ENCODE measurements at places on chromosomes 1 and 21. TPM values are rescaled to one million over a fixed set of nuclear protein-coding genes. Genes with fewer than 3 reads are reported as not detected.

- no peaks in the 10 kb centered on the region for H3K27me3 ChIP-seq
- no peak for DNase-seq
- H3K27ac ChIP-seq: no peak overlapping the region
- no peaks in the 10 kb centered on the region for H3K36me3 ChIP-seq
Measured at GRCh38 chr1:177596485-177596884, 373.4 kb downstream of the SEC16B start.

DNA sequence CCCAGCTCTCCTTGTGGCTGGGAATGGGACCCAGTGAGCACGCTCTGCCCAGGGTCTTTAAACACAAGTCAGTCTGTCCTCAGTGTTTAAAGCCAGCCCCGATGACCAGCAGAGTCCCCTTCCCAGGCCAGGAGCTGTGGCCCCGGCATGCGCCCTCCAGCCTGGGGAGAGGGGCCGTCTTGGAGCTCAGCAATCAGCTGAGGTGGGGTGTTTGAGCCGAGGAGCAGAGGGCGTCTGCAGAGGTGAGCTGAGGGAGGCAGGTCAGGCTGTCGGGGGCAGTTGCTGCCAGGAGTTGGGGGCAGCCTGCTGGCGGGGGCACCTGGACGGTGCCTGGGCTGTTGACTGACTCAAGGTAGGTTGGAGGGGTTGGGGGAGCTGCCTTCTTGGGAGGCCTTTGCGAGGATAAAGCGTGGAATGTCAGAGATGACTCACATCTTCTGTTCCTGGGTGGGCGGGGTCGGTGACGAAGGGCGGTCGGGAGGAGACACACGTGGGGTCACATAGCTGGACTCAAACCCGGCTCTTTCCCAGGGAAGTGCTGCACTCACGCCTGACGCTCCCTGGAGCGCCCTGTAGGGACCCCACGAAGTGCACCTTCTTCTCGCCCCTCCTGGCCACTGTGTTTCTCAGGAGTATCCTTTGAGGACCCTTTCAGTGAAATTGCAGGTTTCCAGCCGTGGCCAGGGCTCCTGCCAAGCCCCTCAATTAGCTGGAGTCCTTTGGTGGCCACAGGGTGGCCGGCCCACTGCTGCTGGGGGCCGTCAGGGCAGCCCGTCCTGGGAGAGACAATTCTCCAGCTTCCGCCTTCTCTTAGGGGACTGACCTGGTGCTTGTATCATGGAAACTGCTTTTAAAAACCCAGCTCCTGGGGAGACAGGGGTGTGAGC lies 86.2 kb downstream of the SIK1 start:
- no peaks in the 10 kb centered on the region for H3K36me3 ChIP-seq
- no peaks in the 10 kb centered on the region for H3K27me3 ChIP-seq
- H3K4me3 ChIP-seq: no peak overlapping the region
- no peak for DNase-seq

The MAP1LC3C gene
- total RNA-seq: 1.1 TPM

The TTC24 gene
- total RNA-seq: not detected

The GABRD gene
- total RNA-seq: not detected

GRCh38 chr1:224052772-224053171 lies 61.1 kb upstream of the FBXO28 start:
- H3K27ac ChIP-seq: no peak overlapping the region
- no peak overlapping the region for H3K4me3 ChIP-seq
- no peaks in the 10 kb centered on the region for H3K36me3 ChIP-seq
- H3K4me1 ChIP-seq: peaks cover 4% of the 10 kb centered on the region

DNA sequence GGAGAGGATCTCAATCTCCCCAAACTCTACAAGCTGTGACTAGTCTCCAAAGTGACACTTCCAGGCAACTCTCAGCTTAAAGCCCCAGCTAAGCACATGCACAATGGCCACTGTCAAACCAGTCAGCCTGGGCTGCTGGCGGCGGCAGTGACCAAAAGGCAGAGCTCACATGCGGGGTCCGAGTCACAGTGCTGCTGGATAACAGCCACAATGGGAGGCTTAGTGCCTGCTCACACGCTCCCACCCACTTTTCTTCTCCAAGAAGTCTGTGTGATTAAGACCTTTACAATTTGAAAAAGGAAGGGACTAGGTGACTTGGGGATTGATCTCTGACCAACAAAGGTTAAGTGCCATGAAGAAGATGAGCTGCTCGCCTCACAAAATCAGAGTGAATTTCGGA lies 16.8 kb downstream of the RIPK4 start:
- no peak for DNase-seq
- H3K4me3 ChIP-seq: no peak overlapping the region
- no peaks in the 10 kb centered on the region for H3K36me3 ChIP-seq
- no peaks in the 10 kb centered on the region for H3K4me1 ChIP-seq
- H3K27ac ChIP-seq: no peak overlapping the region
- no peaks in the 10 kb centered on the region for H3K27me3 ChIP-seq
